Anterior cingulate cortex (tissue), 58 donors: ENCODE measurements at places on chromosomes 2 and 18.

GRCh38 chr2:134276381-134277172, 22.7 kb downstream of the MGAT5 start:
- no peak for DNase-seq

GRCh38 chr2:71861186-71862160, 286.2 kb downstream of the CYP26B1 start:
- no peak for DNase-seq

DNA sequence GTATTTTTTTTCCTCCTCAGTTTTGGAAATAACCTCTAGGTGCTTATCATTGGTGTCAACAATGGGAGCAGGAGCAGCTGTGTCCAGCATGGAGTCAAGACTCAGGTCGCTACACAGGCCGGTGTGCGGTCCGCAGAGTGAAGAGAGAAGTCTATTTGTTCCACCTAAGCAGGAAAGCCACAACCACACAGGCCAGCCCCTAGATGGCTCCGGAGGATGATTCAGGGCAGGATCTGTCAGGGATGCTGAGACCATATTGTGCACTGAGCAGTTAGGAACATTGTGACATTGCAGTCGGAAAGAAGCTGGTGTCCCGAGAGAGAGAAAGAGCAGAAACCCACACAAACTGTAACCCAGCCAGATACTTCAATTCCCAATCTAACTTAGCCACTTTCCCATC, 136.9 kb downstream of the GAREM1 start:
- DNase-seq = peak; percentile 45

DNA sequence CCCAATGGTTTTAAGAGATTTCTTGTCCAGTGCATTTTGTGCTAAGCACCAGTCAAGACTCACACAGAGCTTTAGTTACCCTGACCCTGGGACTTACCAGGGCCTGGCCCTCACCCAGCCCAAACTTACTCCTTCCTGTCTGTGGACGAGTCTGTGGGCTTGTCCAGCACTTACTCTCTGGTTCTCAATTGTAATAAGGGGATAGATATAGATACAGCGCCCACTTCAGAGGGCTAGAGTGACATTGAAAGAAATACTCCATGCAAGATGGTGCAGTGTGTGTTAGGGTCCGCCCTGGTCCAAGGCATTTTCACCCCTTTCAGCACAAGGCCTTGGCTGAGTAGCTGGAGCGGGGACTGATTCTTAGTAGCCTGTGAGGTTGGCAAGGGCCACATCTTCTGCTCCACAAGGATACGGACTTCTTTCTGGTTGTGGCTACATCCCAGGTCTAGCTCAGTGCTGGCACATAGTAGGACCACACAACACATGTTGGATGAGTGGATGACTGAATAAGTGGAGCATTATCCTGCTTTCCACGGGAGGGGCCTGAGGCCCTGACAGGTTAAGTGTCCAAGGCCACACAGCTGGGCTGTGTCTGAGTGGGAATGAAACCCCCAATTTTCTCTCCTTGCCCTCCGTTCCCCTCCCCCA, 3.8 kb upstream of the ARID5A start:
- DNase-seq = no peak

GRCh38 chr2:171320208-171320621, 113.6 kb downstream of the METTL8 start:
- DNase-seq = no peak

DNA sequence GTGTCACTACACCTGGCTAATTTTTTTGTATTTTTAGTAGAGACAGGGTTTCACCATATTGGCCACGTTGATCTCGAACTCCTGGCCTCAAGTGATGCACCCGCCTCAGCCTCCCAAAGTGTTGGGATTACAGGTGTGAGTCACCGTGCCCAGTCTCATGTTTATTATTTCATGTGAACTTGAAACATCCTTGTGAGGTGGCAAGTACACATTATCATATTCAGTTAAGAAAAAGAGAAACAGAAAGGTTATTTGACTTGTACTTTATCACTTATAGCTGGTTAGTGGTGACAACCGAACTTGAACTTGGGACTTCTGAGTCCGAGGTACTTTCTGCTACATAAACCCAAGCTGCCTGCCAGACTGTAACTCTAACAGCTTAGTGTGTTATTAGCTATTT, 24.4 kb downstream of the ABHD3 start:
- no peak for DNase-seq

GRCh38 chr2:28726177-28726576, 25.5 kb upstream of the PPP1CB start:
- DNase-seq = no peak

GRCh38 chr18:21293479-21293878, 51.4 kb downstream of the GREB1L start:
- no peak for DNase-seq
